ENCODE measurements at places on chromosomes 12 and 14. TPM values are rescaled to one million over a fixed set of nuclear protein-coding genes. Genes with fewer than 3 reads are reported as not detected.

The SERPINA5 gene
- total RNA-seq, result not detected

The SLC25A21 gene
- total RNA-seq, result not detected

The TCL1B gene
- not detected for total RNA-seq

The ESPL1 gene
- 90.2 TPM for total RNA-seq

The AQP5 gene
- total RNA-seq, result not detected

The GLTP gene
- total RNA-seq, result 23.8 TPM

The NTN4 gene
- total RNA-seq, result 0.63 TPM

The KLRF1 gene
- total RNA-seq, result 0.48 TPM

The KRT79 gene
- total RNA-seq, result not detected

DNA sequence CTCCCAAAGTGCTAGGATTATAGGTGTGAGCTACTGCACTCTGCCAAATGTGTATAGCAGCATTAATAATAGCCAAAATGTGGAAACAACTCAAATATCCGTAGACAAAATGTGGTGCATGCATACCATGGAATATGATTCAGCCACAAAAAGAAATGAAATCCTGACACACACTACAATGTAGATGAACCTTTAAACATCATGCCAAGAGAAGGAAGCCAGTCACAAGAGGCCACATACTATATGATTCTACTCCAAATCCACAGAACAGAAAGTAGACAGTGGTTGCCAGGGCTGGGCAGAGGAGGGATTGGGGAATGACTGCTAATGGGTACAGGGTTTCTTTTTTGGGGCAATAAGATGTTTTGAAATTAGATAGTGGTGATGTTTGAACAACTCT, 7.7 kb upstream of the TMED2 start:
- DNase-seq, result no peak

GRCh38 chr14:68787092-68787992, 5.5 kb downstream of the ZFP36L1 start:
- peak; percentile 62 for DNase-seq

DNA sequence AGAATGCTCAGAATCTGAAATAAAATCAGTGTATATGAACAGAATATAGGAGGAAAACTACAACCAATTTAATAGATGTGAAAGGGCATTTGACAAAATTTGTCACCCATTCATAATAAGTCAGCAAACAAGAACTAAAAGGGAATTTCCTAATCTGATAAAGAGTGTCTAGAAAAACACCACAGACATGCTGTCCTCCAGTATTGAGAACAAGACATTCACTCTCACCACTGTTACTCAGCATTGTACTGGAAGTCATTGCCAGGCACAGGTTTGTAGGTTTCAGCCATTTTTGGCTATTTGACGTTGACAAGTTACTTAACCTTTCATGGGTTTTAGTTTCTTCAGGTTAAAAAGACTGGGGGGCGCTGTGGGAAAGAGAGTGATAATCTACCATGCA, 13.2 kb downstream of the EIF2S1 start:
- no peak for DNase-seq

- no peak for DNase-seq
Measured at GRCh38 chr14:99454246-99454645, 26.4 kb downstream of the SETD3 start.

- DNase-seq, result no peak
Measured at GRCh38 chr12:128609861-128610260, 213.9 kb downstream of the SLC15A4 start.

DNA sequence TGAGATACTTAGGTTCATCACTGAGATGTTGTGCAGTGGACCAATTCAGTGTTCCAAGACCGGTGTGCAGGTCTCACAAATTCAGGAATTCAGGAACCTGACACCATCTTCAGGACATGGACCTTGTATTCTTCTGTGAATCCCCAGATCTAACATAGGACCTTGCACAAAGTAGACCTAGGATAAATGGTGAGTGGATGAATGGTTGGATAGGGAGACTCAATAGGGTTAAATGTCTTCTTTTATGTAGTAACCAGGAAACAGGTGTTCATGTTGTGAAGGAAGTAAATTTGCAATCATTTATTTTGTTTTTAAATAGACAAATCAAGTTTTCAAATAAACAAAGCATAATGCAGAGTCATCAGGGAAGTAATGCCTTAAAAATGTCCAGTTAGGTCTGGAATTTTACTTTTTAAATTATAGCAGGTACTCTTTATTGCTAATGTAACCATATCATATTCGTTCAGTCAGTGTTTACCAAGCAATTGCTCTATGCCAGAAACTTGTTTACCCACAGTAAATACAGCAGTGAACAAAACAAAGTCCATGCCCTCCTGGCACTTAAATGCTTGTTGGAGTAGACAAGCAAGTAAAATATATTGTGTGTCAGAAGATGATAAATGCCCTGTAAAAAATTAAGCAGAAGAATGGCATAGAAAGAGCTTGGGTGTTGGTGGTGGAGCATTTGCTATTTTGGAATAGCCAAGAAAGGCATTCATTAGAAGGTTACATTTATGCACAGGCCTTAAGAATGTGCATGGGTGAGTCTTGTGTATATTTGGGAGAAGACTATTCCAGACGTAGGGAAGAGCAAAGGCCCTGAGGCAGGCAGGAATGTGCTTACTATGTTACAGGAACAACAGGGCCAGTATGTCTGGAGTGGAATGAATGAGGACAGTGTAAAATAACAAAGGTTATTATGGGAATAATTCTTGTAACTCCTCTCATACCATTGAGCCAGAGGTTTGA, 26.3 kb downstream of the RXYLT1 start:
- DNase-seq, result no peak

- DNase-seq, result no peak
Measured at GRCh38 chr14:104843442-104844305, 21.4 kb upstream of the CEP170B start.

- DNase-seq, result no peak
Measured at GRCh38 chr12:98951406-98951805, 306.3 kb downstream of the APAF1 start.

- DNase-seq, result peak; percentile 42
Measured at GRCh38 chr14:67526676-67527459, 6.2 kb upstream of the PLEKHH1 start.

- no peak for DNase-seq
Measured at GRCh38 chr12:28025821-28026505, 53.4 kb upstream of the PTHLH start.

GRCh38 chr14:38745861-38746260, 357.2 kb downstream of the SEC23A start:
- DNase-seq, result no peak

GRCh38 chr12:27468241-27468640, 21.7 kb downstream of the SMCO2 start:
- no peak for DNase-seq

DNA sequence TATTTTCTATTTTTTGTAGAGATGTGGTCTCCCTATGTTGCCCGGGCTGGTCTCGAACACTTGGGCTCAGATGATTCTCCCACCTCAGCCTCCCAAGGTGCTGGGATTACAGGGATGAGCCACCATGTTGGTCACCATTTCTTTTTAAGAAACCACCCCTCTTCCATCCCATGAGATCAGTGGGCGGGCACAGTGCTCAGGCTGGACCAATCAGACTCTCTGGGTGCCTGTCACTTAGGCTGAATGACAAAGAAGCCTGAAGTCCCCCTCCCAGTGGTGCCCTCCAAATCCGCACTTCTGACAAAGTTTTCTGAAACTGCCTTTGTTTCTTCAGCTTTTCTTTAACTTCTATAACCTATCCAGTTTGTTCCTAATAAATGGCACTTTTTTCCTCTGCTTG, 48.2 kb downstream of the CALM1 start:
- DNase-seq, result no peak

DNA sequence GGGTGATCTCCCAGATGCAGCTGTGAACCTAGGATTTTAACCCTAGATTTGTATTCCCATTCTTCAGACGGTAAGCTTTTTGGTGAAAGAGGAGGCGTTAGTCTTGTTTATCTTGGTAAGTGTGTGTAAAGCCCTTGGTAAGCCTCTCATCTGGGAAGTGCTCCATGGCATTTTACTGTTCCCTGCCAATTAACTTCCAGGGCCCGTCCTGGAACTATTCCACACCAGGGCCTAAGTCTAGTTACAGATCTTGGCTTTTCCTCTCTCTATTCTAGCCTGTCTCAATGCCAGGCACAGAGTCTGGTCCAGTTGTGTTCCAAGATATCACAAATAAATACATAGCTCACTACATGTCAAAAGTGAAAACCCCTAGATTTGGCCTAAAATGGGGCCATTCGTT, 42.4 kb downstream of the YEATS4 start:
- no peak for DNase-seq

DNA sequence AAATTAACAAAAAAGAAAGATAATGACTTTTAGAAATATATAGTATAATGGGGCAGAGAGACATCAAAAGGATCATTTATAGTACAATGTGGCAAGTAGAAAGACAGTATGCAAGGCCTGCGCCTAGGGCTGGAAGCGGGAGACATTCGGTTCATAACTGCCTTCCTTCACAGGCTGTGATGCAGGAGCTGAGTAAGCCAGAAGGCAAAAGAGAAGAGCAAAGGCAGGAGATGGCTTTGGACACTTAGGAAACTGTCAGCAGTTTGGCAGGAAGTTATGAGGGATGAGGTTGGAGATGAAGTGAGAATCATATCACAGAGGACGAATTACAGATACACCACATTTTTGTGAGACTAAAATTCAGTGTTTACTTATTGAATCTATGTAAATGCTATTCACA, 97.8 kb downstream of the EPS8 start:
- no peak for DNase-seq

GRCh38 chr14:49895480-49895879, 2.6 kb downstream of the ARF6 start:
- no peak for DNase-seq

GRCh38 chr12:58388261-58388660, 446.9 kb downstream of the ATP23 start:
- DNase-seq, result no peak

DNA sequence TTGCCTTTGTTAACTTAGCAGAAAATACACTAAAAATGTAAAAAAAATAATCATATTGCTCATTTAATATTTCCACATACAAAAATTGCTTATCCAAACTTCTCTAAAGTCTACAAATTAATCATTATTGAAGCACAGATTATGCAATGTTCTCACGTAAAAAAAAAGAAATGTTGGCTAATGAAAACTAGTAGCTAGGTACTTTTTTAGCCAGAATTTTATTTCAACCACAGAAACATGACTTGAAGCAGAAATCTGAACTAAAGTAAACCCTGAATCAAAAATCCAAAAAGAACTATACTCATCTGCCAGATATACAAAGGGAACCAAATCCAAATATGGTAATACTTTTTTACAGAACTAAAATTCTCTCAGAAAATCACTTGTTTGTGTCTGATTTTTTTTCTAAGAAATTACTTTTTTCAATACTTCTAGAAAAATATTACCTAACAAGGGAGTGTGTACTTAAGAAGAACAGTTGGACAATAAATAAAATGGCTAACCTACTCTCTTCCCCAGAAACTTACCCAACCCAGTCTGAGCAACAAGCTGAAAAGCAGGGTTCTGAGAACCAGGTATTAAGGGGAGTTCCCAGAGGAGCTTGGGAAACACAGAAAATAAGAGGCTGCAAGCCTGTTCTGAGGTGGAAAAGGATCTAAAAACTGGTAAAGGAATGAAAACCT, 78.4 kb upstream of the RAP1B start:
- no peak for DNase-seq

GRCh38 chr12:101799774-101800173, 31.0 kb downstream of the GNPTAB start:
- DNase-seq, result no peak

DNA sequence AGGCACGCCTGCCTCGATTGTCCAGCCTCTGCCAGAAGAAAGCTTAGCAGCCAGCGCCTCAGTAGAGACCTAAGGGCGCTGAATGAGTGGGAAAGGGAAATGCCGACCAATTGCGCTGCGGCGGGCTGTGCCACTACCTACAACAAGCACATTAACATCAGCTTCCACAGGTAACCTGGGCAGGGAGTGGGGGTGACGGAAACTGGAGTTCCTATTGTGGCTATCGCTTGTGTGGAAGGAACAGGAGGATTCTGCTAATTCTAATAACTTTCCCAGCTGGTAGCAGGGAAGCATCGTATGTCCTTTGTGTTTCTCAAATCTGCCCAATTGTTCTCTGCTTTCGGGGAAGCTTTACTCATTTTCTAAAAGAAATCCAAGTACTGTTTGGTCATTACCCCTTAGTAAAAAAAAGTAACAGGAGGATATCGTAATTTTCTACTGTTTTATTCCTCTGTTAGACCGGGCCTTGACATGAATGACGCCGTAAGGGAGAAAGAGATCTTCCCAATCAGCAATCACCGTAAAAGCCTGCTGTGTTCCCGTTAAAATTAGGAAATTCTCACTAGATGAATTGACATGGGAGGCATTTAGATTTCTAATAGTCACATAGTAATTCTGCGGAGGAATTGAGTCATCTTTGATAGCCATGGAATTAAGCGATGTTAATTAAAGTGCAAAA, 449 bp downstream of the THAP2 start:
- no peak for DNase-seq

- no peak for DNase-seq
Measured at GRCh38 chr12:129610601-129611120, 293.2 kb downstream of the TMEM132D start.

- no peak for DNase-seq
Measured at GRCh38 chr12:131425112-131426075, 285.5 kb upstream of the SFSWAP start.

Data from activated CD4-positive, alpha-beta memory T cell treated with anti-CD3 and anti-CD28 coated beads, Interleukin-2, amount 10 ng/mL, durations not matched to agents 7 days and 5 days (primary cell).